ENCODE measurements at places on chromosomes 12 and 14.

- DNase-seq: no peak
These were observed 26.5 kb upstream of the STRAP start for GRCh38 chr12:15855646-15856045.

GRCh38 chr14:94398182-94398479 is 9.7 kb upstream of the SERPINA1 start:
- no peak for DNase-seq

GRCh38 chr12:24814379-24815113 is 134.4 kb downstream of the BCAT1 start:
- DNase-seq: no peak

GRCh38 chr12:45572114-45572513 is 157.4 kb upstream of the ARID2 start:
- no peak for DNase-seq

- no peak for DNase-seq
These were observed 15.7 kb downstream of the MYRFL start for GRCh38 chr12:69840727-69841126.

- DNase-seq: no peak
These were observed 6.7 kb downstream of the B4GALNT1 start for GRCh38 chr12:57626111-57626920.

Measured in ELF-1 (cell line).